ENCODE measurements at places on chromosomes 16 and 17.

- DNase-seq: no peak
Measured at GRCh38 chr16:9092282-9092977, 986 bp downstream of the HAPSTR1 start.

DNA sequence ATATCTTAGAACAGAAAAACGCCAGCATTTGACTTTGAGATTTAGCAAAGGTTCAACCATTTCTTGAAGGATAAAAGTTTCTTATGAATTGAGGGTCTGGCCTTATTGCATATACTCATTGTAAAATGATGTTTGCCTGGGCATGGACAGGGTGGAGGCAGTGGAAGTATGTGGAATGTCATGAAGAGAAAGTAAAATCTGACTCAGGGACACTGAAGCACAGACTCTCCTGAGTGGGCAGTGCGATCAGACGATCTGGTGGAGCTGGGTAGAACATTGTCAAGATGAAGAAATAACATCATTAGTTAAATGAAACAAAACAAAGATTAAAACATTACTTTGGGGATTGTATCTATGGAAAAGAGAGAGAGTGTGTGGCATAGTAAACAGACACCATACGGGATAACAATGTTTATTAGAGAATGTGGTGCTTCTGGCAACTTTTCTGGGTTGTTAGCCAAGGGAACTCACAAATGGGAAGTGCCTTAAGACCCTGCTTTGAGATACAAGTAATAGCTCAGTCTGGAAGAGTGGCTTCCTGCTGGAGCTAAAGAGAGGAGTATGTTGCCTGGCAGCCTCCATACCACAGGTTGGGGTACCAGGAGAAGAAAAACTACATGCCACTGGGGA, 4.4 kb downstream of the MAP3K3 start:
- no peak for DNase-seq

DNA sequence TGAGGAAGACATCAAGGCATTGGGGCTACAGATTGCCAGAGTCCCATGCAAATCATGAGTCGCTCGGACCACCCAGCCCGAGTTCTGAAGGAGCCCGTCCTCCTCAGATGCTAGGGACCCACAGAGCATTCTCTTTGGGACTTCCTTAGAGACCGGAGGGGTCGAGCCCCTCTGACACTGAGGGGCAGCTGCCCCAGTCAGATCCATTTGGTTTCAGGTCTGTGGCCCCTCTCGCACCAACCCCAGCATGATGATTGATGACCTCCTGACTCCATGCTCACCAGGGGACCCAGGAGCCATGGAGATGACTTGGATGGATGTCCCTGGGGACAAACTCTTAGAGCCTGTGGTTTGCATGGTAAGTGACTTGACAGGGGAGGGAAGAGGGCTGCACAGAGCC, 8.0 kb downstream of the PDF start:
- no peak for DNase-seq

- DNase-seq: no peak
Measured at GRCh38 chr16:11326737-11327276, 18.5 kb upstream of the RMI2 start.

GRCh38 chr16:57617604-57618111, 10.8 kb upstream of the ADGRG1 start:
- DNase-seq: no peak

GRCh38 chr17:57955183-57955931, at the start of gene CUEDC1:
TSS of gene CUEDC1 (minus strand) at chr17:57955412. CDS start at chr17:57885564, 69,848 bp downstream.
- DNase-seq: no peak

- no peak for DNase-seq
Measured at GRCh38 chr16:11603331-11603750, 16.6 kb upstream of the LITAF start.

DNA sequence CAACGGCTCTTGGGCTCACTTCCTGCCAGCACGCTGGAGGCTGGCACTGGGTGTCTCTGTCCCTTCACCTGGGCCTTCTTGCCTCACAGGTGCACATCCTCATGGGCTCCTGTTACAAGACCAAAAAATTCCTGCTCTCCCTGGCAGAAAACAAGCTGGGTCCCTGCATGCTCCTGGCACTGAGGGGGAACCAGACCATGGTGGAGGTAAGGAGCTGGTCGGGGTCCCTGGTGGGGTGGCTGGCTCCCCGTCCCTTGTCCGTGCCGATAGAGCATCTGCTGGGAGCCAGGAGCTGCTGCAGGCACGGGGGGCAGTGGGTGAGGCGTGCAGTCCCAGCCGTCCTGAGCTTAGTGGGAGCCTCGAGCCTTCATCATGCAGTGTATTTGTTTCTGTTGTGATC, 79.5 kb upstream of the PLCG2 start:
- no peak for DNase-seq

DNA sequence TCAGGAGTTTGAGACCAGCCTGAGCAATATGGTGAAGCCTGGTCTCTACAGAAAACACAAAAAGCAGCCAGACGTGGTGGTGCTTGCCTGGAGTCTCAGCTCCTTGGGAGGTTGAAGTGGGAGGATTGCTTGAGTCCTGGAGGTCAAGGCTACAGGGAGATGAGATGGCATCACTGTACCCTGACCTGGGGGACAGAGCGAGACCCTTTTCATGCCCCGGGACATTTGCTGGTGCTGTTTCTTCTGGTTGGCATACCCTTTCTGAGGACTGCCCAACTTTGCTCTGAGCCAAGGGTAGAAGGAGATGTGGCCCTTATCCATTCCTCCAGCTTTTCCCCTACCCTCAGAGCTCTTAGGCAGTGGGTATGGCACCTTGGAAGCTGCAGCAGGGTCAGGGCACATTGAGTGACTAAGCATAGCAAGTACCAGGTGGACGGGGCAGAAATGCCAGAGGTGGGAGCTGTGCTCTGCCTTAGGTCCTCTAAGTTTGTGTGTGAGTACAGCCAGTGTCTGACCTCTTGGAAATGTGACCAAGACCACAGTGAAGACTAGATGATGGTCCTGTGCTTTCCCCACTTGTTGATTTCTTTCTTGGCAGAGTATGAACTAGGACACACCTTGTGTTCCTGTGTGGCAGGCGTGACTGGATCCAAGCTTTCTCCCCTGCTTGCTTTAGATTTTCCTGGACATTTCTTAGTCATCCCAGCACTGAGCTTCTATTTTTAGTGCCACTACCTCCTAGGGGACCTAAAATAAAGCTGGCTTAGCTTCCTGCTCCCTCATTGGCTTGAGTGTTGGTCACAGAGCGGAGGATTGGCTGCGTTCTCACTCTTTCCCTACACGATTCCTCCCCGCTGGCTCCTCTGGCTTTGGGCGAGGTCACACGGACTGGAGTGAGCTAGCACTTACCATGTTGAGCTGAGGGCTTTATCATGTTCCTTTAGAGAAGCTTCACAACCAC, 9.9 kb upstream of the EDC4 start:
- no peak for DNase-seq

- DNase-seq: no peak
Measured at GRCh38 chr17:42804918-42805367, 6.3 kb downstream of the CNTD1 start.

GRCh38 chr17:80531400-80531799, 13.2 kb upstream of the RPTOR start:
- DNase-seq: no peak

DNA sequence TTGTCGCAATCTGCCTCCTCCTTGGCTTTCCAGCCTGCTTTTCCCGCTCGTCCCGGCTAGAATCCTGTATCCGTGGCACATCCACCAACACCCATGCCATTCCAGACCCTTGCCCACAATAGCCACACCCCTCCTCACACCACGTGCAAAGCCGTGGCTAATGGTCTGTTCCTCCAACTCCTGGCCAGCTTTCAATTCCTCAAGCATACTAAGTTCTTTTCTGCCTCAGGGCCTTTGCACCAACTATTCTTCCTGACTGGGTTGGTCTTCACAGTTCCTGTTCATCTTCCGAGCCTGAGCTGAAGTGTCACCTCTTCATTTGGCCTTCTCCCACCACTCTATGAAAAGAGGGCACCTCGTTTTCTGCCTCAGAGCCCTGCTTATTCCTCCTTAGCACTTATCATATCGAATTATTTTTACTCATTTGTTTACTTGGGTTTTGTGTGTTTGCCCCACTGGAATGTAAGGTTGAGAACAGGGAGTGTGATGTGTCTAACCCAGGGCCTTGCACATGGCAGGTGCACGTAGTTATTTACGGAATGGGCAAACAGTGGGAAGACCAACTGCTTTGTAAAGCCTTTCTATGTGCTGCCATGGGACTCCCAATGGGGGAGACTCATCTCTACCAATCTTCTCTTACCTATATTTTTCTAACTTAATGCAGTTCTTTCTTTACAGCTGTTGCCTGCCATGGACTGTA, 69.0 kb downstream of the CDK5R1 start:
- DNase-seq: no peak

DNA sequence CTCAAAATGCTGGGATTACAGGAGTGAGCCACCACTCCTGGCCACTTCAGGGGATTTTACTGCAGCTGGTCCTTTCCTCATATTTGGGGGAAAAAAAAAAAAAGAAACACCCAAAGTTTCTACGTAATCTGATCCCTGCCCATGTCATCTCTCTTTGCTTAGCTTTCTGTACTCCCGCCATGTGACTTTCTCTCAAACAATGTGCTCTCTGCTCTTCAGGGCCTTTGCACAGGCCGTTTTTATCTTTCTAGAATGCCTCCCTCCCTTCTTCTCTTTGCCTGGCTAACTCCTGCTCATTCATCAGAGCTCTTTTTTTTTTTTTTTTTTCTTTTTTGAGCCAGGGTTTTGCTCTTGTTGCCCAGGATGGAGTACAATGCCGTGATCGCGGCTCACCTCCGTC, 4.9 kb upstream of the HDAC5 start:
- DNase-seq: no peak

DNA sequence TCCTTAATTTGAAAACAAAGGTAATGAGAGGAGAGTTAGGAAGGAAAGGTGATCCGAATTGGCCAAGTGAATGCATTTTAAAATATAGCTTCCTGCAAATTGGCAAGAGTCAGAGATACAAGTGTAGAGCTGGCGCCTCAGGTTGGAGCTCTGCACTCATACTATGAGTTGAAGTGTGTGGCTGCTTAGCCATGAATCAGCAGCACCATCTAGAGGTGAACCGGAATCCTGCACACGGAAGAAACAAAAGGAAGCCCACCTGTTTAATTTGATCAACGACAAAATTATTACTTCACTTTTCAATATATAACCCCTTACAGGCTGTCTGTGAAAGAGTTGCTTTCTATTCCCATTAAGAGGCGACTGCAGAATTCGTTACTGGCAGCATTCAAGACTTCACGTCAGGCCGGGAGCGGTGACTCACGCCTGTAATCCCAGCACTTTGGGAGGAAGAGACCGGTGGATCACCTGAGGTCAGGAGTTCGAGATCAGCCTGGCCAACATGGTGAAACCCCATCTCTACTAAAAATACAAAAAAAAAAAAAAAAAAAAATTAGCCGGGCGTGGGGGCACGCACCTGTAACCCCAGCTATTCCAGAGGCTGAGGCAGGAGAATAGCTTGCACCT, 1253.7 kb upstream of the CDH8 start:
- DNase-seq: no peak

DNA sequence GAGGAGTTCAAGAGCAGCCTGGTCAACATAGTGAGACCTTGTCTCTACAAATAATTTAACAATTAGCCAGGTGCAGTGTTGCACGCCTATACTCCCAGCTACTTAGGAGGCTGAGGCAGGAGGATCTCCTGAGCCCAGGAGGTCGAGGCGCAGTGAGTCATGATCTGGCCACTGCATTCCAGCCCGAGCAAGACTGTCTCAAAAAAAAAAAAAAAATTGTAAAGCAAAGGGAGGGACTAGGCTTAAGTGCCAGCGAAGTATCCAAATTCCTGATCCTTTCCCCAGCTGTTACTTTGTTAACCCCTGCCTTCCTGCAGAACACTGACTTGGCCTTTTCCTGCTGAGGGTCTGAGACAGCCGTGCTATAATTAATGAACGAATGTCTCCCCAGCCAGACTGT, 2.7 kb downstream of the GDPD3 start:
- DNase-seq: no peak

DNA sequence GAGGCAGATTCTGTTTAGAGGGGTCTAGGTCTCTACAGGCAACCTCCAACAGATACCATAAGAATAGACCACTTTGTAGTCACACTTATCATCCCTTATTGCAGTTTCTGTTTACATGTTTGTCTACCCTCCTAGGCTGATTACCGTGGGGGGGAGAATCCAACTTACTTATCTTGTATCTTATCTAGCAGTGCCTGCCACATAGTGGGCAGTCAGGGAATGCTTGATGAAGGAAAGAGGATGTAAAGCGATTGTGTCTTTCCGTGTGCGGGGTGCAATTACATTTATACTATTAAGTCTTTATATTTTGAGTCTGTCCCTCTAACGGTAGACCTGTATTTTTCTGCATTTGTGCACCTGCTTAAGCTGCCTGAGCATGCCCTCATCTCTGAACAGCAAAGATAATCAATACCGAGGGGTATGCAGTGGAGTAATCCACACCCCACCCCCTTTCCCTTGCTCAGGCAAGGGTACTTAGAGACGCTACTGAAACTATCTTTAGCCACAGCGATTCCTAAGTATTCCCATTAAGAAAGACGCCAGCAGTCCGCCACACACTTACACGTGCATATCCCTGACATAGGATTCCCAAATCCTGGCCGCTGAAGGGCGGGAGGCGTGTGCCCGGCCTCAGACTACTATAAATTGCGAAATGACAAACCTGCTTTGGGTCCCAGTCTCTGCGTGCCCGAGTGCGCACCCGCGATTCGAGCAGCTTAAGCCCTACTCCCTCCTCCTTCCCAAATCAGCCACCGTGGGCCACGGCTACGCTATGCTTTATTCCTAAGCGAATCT, 635 bp upstream of the AATF start:
- DNase-seq: no peak

All from NCI-H1048 (cell line).